Neural crest cell (in vitro differentiated cells): ENCODE measurements at places on chromosomes 3 and 15.

DNA sequence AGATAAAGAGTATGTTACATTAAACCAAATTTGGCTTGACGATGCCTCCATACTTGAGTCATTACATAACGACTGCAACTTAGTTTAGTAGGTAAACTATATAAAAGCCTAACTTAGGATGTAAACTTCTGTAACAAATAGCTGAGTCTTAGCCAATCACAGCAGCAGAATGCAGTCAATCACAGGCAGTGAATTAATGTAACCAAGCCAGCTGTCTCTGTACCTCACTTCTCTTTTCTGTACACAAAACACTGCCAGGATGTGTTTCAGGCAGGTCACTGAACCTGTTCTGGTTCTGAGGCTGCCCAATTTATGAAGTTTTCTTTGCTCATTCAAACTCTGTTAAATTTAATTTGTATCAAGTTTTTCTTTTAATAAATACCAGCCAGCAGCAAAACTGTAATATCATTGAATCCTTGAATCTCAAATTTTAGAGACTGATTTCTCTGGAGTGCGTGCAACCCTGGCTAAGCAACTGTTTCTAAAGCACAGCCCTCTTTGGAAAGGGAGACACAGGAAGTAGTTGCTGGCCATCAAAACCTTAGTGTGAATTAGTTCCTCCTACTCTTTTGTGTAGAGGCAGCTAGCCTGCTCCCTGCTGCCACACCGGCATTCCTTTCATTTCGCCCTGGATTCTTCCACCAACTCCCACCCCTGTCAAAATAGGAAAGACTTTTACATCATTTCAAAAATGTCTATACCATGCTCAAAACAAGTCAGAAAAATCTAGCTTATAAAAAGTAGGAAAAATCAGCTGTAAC lies 15.2 kb downstream of the RFTN1 start:
- no peak for DNase-seq

- DNase-seq: no peak
These were observed 12.1 kb downstream of the CHRNA7 start for GRCh38 chr15:32042269-32042972.

DNA sequence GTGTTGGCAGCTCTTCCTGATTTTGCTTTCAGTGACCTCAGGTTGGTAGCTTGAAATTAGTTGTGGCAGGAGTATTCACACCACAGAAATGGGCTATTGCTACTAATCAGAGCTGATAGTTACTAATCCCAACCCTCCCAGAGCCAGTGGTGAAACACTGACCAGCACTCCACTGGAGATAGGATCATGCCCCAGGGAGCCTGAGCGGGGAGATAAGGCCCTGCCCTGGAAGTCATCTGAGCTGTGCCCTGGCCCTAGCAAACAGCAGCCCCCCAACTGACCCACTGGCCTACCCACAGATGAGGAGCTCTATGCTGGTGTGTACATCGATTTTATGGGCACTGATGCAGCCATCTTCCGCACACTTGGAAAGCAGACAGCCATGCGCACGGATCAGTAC lies 9.4 kb upstream of the GNAT1 start:
- DNase-seq: no peak

DNA sequence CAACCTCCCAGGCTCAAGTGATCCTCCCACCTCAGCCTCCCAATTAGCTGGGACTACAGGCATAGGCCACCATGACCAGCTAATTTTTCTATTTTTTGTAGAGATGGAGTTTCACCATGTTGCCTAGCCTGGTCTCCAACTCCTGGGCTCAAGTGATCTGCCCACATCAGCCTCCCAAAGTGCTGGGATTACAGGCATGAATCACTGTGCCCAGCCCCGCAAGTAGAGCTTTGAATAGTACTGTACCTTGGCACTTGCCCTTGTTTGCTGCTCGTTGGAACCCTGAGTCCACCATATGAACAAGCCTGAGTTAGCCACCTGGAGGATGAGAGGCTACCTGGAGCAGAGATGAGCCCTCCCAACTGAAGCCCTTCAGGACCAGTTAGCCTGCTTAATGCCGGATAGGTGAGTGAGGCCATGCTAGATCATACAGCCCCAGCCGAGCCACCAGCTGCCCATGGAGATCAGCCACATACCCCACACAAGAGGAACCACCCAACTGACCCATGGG lies 267.9 kb downstream of the SHQ1 start:
- DNase-seq: no peak

DNA sequence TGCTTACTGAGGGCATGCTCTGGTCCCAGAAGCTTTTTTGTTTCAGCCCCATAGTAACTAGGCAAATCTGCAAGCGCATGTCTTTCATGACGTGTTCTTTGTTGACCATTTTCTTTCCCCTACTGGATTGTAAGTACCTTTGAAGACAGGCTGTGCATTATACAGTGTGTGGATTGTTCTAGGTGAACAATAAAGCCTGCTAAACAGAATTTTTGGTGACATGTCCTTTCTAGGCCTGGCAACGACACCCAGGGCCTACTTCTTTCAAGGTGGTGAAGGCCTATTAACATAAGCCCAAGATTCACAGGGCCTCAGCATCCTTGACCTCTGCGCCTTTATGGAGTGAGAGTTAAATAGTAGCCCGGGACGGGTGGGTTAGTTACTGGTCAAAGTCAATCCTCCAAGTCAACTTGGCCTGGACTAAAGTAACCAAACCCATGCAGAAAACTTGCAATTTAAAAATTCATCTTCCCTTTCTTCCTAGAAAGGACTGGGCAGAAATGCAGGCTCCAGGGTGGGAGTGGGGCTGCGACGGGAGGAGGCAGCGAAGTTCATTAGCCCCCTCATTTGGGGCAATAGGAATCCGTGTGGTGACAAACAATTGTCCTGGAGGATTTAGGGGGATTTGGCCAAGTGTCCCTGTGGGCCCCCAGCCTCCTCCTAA lies 37.6 kb upstream of the TRIM71 start:
- DNase-seq: peak; percentile 8

DNA sequence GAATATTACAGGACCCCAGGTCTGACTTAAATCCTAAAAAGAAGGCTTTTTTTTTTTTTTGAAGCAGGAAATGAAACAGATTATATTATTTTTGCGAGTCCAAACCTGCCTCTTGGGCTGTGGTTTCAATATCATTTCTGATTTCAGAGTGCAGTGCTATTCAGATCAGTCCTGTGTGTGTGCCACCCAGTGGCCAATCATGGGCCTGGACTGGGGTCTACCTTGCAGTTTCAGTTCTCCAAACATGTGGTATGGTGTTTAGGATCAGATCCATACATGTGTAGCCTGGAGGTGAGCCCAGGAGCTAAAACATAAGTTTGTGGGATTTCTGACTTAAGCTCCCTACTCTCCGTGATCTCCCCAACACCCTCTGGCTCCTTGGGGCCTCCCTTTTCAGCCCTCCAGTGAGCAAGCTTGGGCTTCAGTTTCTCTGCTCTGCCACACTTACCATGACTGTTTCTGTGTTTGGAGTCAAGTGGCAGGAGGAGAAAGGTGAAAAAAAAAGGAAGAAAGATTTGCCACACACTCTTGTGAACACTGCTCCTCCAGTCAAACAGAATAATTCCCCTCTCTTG lies 12.1 kb upstream of the THSD4 start:
- peak; percentile 9 for DNase-seq

GRCh38 chr3:67094774-67095173 lies 96.7 kb downstream of the KBTBD8 start:
- no peak for DNase-seq

DNA sequence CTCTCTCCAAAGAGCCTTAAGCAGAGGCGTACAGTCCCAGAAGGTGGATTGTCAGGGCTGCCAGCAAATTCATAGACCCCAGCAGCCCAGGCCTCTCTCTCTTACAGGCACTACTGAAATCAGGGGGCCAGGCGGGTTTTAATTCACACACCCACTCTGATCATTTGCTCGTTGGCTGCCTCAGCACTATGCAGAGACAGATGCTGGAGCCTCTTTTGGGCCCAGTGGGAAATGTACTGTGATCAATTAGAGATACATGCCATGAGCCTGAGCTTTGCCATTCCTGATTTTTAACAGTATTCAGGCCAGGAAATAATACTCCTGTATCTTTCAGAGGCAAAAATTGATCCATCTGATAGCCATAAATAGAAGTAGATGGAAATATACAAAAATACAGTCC lies 53.0 kb downstream of the CMTM6 start:
- DNase-seq: no peak

GRCh38 chr15:57881361-57881760 lies 174.8 kb downstream of the POLR2M start:
- DNase-seq: no peak

DNA sequence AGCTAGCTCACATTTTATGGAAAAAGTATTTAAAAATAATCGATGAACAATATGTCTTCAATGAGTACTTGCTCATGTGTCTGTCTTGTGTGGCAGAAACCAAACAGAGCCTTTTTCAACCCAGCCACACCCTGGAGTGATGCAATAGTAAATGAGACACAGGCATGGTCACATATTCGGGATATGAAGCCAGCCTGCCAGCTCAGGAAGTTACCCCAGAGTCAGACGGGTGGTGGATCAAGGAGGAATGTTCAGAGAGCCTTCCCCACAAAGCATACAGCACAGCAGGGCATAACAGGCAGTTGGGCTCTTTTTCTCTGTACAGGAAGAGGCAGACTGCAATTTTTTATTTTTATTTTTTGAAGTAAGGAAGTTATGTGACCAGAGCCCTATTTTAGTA lies 27.3 kb downstream of the LARP6 start:
- DNase-seq: no peak

- no peak for DNase-seq
These were observed 992.4 kb downstream of the NAALADL2 start for GRCh38 chr3:175851541-175851940.

DNA sequence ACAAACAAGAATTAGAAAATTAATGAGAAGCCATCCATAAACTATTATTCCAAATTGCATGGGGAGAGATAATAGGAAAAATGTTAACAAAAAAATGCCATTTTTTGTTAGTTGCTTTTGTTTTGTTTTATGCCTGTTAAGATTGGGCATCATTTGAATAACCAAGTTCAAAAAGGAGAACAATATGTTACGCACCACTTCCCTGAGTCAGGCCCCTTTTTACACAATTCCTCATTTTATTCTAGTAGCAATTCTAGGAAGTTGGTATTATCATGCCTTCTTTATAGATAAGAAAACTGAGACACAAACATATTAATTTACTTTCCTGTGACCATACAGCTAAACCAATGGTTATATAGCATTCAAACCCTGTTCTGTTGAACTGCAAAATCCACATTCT lies 736.9 kb upstream of the CCDC54 start:
- no peak for DNase-seq

DNA sequence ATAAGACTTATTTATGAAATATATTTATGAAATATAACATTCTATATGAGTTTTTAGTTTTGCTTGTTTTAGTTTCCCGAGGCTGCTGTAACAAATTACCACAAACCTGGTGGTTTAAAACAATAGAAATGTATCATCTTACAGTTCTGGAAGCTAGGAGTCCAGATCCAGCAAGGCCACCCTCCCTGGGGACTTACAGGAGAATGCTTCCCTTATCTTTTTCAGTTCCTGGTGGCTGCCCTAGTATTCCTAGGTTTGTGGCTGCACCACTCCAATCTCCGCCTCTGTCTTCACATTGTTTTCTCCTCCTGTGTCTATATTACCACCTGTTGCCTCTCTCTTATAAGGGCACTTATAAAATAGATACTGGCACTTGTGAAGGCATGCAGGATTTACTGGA lies 877.8 kb downstream of the TUSC7 start:
- DNase-seq: no peak

DNA sequence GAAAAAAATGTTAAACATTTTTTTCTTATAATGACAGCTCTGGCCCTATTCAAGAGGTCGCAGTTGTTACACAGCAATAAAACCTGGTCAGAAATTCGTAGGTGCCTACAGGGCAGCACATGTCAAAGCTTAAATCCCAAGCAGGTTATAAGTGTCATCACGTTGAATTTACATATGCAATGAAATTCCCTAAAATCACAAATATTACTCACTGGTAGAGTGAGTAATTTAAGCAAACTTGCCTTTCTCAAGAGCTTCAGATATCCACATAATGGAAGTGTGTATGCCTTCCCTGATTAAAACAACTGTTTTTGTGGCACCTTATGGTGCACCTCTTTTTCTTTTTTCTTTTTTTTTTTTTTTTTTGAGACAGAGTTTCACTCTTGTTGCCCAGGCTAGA lies 90.7 kb upstream of the FNDC3B start:
- no peak for DNase-seq

DNA sequence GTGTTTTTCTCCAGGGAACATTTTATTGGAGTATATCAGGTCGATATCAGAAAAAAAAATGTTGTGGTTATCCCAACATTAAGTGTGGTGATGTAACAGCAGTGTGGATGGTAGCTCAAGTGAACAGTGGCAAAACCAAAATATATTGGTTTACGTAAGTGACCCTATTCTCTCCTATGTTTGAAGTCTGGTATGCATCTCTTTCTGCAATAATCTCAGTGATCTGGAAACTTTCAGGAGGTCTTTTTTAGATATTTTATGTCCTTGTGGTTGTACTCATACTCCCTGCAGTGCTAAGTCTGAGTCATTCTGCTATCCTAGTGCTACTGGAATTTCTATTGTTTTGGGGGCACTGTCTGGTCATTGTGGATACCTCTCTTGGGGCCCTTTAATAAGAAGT lies 137.9 kb downstream of the SNRPN start:
- no peak for DNase-seq

DNA sequence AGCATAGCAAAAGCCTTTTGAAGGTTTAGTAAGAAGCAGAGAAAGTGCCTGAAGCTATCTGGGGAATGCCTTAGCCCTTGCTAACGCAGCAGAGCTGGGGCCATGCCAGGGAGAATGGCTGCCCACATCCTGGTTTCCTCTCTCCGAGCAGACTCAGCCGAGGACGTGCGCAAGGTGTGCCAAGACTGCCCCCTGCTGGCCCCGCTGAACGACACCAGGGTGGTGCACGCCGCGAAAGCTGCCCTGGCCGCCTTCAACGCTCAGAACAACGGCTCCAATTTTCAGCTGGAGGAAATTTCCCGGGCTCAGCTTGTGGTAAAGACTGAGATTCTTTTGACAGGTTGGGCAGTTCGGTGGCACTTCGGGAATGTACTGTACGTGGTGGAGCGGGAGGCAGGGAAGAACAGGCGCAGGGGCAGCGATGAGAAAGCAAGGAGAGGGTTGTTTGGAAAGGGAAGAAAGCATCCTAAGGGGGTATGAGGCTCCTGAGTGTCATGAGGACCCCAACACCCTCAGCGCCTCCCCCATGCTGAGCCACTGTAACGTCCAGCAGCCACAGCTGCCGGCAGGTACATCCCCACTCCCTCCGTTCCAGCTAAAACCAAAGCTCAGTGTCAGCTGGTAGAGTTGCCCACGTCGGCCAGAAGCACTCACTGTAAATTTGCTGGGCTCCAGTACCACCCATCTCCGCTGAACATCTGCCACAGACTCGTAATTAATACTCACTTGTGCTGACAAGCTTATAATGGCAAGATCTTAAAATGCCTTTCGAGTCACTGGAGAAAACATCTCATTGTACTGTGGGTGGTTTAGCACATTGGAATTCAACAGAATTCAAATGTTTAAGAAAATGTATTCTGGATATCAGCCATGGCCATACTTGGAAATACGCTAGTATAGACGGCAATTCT lies 4.4 kb downstream of the AHSG start:
- peak; percentile 59 for DNase-seq

GRCh38 chr15:79769933-79770759 lies 126.7 kb downstream of the MTHFS start:
- DNase-seq: no peak
